ENCODE measurements at places on chromosomes 6 and 20.

DNA sequence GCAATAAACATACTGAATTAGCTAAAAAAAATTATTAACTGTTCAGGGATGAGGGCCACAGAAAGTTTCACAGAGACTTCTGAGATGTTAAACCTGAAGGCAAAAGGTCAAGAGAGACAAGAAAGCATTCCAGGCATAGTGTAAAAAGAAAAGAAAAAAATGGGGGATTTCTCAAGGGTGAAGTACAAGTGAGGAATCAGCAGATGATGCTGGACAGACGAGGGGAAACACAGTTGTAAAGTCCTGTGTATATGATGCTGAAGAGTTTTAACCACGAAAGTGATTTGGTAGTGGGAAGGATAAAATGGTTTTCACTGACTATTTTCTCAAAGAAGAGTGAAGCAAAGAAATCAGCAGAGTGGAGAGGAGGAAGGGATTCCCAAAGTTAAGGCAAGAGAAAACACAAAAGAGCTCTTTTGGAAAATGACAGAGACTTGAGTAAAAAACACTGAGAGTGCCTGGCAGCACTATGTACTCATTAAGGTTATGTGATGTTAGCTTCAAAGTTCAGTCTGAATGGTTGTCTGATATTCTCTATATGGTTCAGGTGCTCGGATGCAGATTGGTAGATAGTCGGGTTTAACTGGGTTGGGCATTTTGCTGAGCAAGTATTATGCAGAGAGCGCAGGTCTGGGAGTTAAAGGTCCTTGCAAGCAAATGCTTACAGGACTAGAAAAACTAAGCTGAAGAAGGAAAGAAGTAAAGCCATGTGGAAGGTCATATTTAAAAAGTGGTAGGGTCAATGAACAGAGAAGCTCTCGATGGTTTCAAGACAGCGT is 16.4 kb downstream of the RAB23 start:
- no peak for DNase-seq

DNA sequence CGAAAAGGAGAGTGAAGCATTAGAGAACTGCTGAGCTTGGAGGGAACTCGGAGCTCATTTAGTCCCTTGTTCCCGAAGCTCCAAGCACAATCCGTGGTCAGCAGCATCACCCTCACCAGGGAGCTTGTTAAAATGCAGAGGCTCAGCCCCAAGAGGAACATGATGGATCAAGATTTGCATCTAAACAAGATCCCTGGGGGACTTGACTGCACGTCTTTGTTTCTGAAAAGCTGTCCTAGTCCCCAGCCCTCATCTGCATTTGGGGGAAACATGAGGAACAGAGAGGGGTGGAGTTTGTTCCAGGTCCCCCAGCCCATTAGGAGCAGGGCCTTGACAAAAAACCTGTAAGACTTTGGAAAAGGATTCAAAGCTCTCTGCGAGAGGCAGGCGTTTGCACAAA is 4.1 kb upstream of the LBP start:
- no peak for DNase-seq

- no peak for DNase-seq
These were observed 56.6 kb upstream of the RIN2 start for GRCh38 chr20:19701429-19701828.

DNA sequence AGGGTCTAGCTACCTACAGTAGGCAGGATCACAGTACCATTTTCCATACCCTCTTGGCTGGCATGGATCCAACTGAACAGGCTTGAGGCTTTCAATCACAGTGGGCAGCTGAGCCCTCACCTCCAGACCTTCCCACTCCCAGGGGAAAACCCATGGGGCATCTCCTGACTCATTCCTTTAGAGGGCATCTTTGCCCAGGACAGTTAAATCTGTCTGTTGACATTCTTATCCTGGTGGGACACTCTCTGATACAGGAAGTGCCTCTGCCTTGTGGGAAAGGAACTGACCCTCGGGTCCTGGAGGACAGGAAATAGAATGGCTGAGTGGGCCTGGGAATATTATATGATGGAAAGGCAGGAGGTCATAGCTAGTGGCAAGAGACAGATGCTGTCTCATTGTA is 10.2 kb upstream of the EPB41L1 start:
- DNase-seq = no peak
